ENCODE measurements at places on chromosomes 4 and X.
A peak's percentile ranks its signal among the peaks of the same experiment; 100 is the strongest.

DNA sequence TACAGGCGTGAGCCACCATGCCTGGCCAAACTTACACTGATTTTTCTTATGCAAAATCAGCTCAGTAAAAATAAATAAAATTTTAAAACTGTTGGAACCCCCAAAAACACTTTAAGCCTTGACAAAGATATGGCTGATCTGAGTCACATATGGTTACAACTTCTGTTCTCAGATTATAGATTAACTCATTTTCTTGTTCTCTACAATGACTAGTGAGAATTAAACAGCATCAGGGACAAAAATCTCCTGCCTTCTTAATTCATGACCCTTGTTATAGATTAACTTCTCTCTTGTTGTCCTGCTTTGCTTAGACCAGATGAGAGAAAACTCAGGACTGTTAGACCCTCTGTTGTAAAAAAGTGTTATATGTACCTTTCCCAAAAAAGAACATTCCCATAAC is 24.2 kb upstream of the EXOC1L start:
- no peak for DNase-seq

DNA sequence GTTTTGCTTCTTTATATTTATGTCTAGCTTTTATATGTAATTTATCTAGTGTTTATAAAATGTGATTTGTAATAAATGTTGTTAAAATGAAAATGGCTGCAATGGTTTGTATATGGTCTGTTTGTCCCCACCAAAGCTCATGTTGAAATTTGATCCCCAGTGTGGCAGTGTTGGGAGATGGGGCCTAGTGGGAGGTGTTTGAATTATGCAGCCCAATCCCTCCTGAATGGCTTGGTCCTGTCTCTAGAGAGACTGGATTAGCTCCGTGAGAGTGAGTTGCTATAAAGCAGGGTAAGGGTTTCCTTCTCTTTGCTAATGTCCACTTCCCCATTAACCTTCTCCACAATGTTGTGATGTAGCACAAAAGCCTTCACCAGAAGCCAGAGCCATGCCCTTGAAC is 30.0 kb upstream of the JADE3 start:
- DNase-seq, result no peak

GRCh38 chrX:66144258-66144657 is 19.8 kb upstream of the HEPH start:
- no peak for DNase-seq

DNA sequence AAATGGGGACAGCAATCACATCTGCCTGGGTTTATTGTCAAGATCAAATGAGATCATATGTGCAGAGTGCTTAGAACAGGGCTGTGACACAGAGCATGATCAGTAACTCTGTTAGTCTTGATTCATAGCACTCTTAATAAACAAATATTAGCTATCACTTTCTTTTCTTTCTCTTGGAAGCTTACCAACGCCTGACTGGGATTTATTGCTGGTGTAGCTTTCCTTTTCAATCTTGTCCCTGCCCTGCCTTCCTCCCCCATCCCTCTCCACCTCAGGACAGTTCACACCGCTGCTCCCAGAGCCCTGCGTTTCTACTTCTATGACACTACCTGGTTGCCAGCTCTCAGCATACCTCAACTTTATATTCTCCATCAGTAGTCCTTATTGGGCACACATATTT is 120.7 kb downstream of the LDB2 start:
- no peak for DNase-seq

- no peak for DNase-seq
These were observed 60.0 kb upstream of the BANK1 start for GRCh38 chr4:101730291-101731117.

DNA sequence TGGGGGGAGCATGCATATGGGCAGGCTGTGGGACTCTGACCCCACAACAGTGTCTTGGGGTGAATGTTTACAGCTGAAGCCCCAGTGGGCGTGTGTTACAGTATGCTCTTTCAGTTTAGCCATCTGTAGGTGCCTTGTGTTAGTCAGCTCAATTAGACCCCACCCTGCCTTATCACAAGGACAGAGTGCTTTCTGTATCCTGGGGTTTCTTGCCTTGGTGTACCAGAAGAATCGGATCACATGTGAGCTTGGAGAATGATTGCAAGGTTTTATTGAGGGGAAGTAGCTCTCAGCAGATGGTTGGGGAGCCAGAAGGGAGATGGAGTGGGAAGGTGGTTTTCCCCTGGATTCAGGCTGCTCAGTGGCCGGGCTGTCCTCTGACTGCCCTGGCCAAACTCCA is 27.3 kb downstream of the SH3BGRL start:
- DNase-seq, result no peak

- no peak for DNase-seq
These were observed 50.9 kb downstream of the MED28 start for GRCh38 chr4:17665346-17665745.

DNA sequence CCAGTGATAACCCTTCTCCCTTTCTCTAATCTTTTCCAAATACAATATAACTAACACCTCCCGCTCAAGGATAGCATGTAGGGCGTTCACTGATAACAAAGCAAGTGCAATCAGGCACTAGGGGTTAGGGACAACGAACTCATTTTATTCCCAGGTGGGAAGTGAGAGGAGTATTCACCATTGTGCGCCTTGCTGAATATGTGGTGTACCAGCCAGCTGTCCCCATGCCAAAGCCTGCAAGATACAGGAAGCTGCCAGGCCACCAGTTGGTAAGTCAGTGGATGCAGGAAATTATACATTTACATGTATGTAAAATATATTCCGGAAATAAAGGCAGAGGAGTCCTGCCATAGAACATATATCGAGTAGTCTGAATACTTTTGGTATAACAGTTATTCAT is 6.3 kb upstream of the HPRT1 start:
- no peak for DNase-seq

DNA sequence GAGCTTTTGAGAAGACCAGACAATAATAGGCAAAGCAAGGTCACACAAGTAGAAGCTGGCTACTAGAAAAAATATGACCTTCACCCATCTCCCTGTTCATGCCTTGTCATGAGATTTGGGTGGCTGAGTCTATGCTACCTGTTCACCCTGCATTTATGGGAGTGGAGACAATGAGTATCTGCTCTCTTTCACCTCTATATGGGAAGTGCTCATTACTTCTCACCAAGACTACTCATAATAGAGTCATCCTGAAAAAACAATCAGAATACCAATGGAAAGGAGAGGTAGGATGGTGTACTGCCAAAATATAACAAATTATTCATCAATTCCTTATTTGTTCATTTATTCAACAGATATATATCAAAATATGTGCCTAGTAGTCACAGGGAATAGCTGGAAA is 921.8 kb upstream of the INTU start:
- no peak for DNase-seq

- no peak for DNase-seq
These were observed 180.5 kb downstream of the ADAMTS3 start for GRCh38 chr4:72388521-72388920.

- DNase-seq, result no peak
These were observed 238.8 kb downstream of the LDB2 start for GRCh38 chr4:16659694-16660093.

GRCh38 chr4:4781936-4782707 is 77.3 kb upstream of the MSX1 start:
- DNase-seq, result no peak

GRCh38 chr4:161238033-161238432 is 925.8 kb downstream of the FSTL5 start:
- no peak for DNase-seq

- DNase-seq, result no peak
These were observed 206.5 kb downstream of the ENOX2 start for GRCh38 chrX:130696542-130696941.

- no peak for DNase-seq
These were observed 194.0 kb downstream of the GASK1B start for GRCh38 chr4:157978680-157979361.

GRCh38 chr4:47075919-47076318 is 44.6 kb downstream of the GABRB1 start:
- DNase-seq, result no peak

DNA sequence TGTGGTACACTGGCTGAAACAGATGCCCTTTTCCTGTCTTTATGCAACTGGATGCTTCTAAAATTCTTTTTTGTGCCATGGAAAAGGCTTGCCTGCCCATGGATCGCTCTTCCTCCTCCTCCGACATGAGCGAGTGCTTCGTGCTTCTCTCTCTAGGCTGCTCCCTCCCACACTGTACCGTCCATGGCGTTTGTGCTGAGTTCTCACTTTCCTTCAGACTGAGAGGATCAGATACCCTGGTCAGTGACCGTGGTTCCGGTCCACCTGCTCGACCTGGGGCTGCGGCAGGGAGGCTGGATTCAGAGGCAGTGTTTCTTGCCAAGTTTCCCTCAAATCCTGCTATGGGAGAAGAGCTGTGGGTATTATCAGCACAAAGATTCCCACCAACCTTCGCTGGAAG is 10.2 kb upstream of the CLDN24 start:
- no peak for DNase-seq

DNA sequence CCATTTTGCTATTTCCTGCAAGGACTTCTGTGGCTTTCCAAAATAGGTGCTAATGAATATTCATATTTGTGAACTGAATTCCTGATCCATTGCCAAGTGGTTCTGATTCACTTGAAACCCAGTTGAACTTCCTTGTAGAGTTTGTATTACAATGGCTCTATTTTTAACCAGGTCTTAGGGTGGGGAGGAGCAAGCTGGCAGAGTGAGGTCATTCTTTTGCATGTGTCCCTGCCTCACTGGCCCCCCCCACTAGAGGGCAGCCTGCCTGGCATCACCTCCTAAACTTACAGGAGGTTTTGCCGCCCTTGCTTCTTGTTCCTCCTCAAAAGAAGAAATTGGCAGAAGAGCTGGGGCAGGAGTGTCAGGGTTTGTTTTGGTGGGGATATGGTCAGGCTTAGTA is 10.5 kb downstream of the PTTG2 start:
- peak; percentile 7 for DNase-seq

- DNase-seq, result no peak
These were observed 12.7 kb downstream of the ADGRL3 start for GRCh38 chr4:61212788-61213187.

DNA sequence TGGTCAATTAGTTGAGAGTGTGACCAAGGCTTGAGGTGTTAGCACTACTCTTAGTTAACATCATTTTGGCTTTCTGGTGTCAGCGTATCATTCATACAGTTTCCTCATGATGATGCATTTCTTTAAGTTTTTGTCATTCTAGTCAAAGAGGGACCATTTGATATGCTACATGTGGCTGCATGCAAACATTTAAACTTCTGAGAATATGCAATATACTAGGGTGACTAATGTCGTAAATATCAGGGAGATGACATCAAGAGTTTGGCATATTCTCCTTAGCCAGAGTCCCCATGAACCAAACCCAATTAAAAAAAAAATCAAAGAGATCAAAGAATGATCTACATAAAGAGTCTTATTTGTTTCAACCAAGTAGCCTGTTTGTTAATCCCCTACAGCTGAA is 537.4 kb upstream of the PCDH7 start:
- no peak for DNase-seq

- no peak for DNase-seq
These were observed 403 bp downstream of the SGCB start for GRCh38 chr4:52037689-52038102.

DNA sequence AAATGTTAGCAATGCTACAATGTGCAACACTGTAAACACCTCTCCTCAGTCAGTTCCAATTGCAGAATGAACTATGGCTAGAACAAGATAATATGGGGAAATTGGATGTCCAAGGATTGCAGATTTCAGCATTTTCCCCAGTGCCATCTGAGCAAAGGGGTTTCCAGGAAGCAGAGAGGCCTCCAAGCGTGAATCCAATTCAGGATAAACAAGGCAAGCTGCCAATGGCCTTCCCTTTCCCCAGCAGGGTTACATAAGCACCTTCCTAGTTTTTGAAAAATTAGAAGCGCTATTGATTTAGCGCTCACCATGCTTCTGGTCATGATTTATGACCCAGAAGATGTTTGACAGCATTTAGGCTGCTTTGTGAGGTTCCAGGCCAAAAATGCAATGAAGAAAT is 223.0 kb upstream of the GATB start:
- no peak for DNase-seq

DNA sequence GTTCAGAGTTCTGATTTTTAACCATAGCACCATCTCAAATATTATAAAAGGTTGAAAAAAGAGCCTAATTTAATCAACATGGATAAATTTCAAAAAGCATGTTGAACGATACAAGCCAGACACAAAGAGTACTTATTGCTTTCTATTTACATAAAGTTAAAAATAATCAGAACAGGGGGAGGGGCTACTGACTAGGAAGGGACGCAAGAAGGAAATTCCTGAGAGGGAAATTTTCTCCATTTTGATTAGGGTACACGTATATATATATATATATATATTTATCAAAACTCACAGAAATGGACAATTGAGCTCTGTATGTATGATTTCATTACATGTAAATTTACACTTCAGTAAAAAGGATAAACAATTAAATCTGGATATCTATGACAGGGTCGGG is 482 bp upstream of the MBTPS2 start:
- DNase-seq, result no peak

DNA sequence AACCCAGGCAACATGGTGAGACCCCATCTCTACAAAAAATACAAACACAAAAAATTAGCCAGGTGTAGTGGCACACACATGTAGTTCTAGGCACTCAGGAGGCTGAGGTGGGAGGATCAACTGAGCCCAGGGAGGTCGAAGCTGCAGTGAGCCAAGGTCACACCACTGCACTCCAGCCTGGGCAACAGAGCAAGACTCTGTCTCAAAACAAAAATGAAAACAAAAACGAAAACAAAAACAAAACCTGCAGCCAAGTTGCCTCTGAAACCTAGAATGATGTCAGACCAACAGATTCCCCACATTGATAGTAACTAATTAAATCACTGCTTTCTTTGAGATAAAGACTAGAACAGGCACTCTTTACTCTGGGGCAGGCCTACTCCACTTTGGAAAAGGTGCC is 104.5 kb downstream of the AMELX start:
- DNase-seq, result no peak

DNA sequence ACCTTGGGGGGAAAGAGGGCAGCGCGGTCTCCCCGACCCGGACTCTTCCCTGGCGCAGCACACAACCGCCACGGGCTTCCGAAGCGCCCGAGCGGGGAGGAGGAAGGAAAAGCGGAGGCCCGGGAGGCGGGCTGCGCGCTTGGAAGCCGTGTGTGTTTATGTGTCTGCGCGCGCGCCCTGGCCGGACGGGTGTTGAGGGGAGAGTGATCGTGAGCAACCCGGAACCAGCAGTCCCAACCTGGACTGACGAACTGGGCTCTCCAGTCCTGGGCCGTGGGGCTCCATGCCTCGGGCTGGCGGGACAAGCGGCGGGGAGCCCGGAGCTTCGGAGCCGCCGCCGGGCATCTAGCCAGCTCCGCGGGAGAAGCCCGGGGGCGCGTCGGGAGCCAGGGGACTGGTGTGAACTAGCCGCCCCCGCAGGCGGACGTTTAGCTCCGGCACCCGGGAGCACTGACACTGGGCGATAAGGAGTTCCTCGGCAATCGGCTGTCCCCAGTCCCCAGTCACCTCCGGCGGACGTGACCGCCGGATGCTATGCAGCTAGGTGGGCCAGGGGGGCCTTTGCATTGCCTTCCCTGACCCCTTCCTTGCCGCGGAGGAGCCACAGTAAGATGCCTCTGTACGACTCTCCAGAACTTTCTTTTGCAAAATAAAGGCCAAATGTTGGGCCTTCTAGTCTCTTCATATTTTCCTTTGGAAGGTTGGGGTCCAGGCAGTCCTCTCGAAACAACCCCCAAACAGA is 74.8 kb upstream of the BCOR start:
- no peak for DNase-seq

- no peak for DNase-seq
These were observed 395.5 kb upstream of the SMIM31 start for GRCh38 chr4:164358400-164358799.
